Stimulated activated CD8-positive, alpha-beta memory T cell treated with anti-CD3 and anti-CD28 coated beads, Interleukin-15, amount 100 ng/mL, for 24 hours (primary cell): ENCODE measurements at places on chromosomes 6 and 20.

DNA sequence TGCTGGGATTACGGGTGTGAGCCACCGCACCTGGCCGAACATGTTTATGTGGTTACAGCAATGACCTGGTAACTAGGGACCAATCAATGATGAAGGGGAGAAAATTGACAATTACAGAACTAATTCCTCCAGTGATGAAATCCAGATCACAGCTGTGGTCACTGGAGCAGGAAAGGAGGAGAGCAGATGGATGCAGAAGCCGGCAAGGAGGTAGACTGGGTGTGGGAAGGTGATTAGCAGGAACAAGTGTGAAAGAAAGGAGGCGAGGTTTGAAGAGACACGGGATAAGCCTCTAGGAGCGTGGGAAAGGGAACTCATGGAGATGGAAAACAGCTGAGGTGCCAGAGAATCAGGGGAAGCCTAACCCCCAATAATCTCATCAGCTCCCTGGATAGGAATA is 17.2 kb upstream of the SPAG4 start:
- DNase-seq: no peak

- no peak for DNase-seq
Observed at GRCh38 chr6:116397914-116398313, 27.2 kb downstream of the DSE start.

GRCh38 chr20:43590036-43590391 is 723 bp upstream of the IFT52 start:
- DNase-seq: no peak

GRCh38 chr6:109373762-109374161 is 8.5 kb downstream of the CD164 start:
- no peak for DNase-seq

GRCh38 chr6:72553531-72554511 is 68.0 kb upstream of the KCNQ5 start:
- DNase-seq: no peak

GRCh38 chr6:132490024-132490423 is 22.9 kb downstream of the STX7 start:
- no peak for DNase-seq

DNA sequence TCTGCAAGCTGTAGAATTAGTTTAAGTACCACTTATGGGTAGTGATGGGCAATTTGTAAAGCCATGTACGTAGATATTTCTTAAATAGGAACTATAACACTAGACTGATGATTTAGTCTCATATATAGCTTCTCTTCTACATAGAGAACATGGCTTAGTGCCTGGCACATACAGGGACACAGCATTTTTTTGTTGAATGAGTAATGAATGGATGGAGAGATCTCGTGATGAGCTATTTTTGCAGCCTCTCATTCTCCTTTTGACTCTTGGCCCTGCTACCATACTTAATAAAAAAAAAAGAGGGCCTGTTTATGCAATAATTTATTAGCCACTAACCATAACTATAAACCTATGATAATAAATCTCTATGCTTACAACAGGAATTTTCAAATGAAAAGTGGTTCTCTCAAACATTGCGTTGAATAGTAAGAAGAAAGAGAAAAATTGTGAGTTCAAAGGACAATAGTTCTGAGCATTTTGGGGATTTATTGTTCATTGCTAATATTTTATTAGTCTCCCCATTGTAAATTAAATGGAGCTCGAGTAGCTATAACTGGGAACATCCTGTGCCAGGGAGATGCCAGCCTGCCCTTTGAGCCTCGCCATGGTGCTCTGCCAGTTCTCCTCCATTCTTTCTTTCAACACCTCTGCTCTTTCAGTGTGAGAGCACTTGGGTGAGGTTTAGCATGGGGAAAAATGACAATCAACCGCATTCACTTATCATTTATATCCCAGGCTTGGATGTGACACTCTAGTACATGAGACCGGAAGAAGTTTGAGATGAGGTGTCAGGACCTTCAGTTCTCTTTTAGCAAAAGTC is 14.7 kb upstream of the RCAN2 start:
- DNase-seq: no peak

DNA sequence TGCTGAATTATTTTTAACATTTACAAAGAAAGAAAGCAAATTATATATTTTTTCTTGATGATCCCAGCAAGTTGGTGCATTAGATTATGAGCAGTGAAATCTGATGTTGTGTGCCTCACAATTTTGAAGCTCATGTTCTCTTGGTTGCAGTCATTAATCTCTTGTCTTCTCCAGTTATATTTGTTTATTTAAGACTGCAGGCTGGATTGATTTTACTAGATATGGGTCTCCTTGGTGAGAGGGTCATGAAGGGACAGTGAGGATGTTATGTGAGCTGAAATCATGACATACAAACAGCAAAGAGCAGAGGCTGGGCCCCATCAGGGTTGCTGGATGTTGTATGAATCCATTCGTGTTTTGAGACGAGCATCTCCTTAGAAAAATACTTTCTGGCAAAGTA is 64.2 kb upstream of the AKIRIN2 start:
- no peak for DNase-seq

GRCh38 chr6:119333707-119334295 is 15.8 kb downstream of the MAN1A1 start:
- no peak for DNase-seq

DNA sequence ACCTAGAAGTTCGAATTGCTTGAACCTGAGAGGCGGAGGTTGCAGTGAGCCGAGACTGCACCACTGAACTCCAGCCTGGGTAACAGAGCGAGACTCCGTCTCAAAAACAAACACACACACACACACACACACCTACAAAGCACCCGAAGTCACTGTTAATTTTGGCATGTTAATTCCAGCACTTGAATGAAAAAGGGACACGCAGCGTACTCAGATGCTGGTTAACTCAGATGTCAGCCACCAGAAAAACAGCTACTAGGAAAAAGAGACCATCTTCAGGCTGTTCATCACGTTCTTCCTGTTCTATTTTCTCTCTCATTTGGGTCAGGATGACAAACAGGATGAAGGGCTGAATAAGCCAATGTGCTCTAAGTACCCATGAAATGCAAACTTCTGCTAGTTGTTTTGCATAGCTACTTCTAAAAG is 46.9 kb downstream of the BLOC1S5 start:
- DNase-seq: no peak

DNA sequence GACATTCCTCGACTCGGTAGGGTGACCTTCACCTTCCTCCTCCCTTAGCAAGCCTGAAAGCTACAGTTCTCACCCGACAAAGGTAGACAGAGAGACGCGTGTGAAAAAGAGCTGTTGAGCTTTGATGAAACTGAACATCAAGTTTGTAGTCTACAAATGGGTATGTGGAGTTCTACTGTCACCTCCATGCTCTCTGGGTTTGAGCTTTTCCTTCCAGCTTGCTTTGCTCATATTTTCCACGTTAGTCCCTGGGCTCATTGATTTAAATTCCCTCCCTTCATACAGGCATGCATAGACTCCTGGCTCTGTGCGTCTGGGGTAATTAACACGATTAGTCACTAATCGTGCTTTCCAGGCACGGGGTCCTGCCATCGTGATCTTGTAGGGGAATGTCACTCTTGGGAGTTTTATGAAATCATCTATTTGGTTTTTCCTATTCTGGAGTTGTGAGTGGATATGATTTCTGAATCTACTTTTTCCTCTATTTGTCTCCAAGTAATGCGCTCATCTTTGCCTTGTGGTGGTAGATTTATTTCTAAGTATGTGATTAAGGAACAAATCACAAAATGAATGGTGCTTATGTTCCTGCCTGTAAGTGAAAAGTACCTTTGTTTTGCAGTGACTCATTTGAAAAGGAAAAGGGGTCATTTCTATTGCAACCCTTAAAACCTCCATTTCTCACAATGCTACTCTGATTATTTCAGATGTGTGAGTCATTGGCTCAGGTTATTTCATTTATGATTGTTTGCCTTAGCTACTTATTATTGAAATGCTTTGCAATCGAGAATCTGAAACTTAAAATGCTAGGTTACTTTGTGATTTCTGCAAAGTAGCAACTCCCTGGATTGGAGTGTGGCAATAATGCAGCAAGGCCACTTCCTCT is 154.6 kb downstream of the ZDHHC14 start:
- no peak for DNase-seq

GRCh38 chr20:46399401-46399800 is 7.0 kb downstream of the ELMO2 start:
- DNase-seq: no peak

- no peak for DNase-seq
Observed at GRCh38 chr20:15767999-15768741, 805.1 kb downstream of the KIF16B start.

DNA sequence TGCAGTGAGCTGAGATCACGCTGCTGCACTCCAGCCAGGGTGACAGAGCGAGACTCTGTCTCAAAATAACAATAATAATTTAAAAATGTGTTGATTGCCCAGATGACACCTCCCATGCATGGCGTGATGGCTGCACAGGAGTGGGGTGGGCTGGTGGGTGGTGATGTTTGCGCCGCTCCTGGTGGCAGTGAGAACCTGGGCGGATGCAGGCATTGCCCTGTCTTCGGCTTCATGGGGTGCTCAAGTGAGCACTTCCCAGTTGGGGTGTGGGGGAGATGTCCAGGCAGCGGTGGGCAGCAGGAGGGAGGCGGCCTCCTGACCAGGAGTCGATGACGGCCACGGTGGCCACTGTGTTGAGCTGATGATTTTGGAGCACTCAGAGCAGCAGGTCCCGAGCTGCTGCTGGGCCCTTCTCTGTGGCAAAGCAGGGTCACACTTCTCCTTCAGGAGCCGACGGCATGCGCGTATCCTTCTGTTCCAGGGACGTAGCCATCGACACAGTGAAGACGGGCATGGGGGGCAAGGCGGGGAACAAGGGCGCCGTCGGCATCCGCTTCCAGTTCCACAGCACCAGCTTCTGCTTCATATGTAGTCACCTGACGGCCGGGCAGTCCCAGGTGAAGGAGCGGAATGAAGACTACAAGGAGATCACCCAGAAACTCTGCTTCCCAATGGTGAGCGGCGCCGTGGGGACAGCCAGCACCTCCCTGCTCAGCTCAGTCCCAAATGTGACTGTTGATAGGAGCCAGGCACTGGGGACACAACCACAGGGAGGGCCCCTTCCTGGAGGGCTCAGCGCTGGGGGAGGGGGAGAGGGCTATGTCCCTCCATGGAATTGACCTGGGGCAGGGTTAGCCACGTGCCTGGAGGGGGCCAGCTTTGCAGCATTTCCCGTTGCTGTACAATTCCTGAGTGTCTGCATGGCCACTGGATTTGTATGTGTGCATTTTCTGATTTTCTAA is 89.7 kb downstream of the SYNJ2 start:
- no peak for DNase-seq

- DNase-seq: no peak
Observed at GRCh38 chr20:11337361-11338130, 580.1 kb upstream of the BTBD3 start.

GRCh38 chr6:148457137-148457842 is 114.7 kb downstream of the SASH1 start:
- DNase-seq: no peak
